ENCODE measurements at places on chromosomes 1 and 21.

DNA sequence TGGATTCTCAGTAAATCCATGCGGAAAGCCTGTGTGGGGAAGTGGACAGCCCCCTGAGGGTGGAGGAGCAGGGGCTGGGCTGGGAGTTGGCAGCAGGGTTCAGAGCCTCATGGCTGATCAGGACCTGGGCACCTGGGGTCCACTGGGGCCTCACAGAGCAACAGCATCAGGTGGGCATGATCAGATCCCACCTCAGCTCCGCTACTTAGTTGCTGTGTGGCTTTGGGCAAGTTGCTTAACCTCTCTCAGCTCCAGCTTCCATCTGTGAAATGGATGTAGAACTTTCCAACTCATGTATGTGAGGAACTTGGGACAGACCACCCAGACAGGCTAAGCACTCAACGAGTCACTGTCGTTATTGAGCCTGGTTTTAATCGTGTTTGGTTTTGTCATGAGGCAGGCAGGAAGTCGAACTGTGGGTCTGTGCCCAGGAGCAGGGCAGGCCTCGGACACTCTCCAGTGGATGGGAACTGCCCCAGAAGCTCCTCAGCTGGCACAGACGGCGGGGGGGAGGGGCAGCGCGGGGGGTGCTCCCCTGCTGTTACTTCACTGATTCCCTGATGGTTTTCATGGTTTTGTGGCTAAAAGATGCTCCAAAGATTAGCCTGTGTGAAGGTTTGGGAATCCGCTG lies 155.8 kb upstream of the TMEM51 start:
- DNase-seq: peak; percentile 57

- DNase-seq: peak; percentile 91
Measured at GRCh38 chr21:43975469-43976098, 36.5 kb upstream of the TRAPPC10 start.

DNA sequence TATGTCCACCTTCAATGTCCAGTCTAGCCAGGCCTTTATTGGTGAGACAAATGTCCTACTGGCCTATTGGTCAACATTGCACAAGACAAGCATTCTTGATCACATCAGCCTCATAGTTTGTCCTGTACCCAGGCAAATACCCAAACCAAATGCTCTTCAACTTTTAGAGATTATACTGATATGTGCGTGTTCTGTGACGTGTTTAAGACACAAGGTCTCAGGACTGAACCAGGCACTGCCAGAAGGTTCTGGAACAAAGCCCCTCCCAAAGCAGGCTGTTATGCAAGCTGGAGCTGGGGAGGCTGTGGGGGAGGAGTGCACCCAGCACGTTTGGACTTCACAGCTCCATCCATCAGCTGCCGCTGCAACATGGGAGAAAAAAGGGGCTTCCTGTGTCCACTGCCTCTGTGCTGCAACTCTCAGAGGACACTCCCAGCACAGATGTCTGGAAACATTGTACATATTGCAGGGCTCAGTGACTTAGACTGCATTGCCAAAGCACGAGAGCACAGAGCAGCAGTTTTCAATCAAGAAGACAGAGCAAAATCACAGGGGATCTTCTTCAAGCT lies 45.9 kb downstream of the NID1 start:
- no peak for DNase-seq

DNA sequence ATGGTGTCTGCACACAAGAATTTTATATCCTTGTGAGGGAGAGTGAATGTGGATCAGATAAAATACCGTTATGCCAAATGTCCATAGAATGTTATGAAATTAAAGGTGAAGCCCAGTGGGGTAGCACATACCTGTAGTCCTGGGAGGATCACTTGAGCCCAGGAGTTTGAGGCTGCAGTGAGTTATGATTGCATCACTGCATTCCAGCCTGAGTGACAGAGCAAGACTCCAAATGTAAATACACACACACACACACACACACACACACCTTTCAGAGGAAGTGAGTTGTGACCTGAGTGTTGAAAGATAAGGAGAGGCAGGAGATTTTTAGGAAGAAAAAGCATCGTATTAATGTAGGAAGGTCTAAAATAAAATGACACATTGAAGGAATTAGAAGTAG lies 28.1 kb upstream of the ZYG11A start:
- DNase-seq: no peak

GRCh38 chr1:192489748-192490147 lies 85.8 kb upstream of the RGS1 start:
- peak; percentile 51 for DNase-seq

DNA sequence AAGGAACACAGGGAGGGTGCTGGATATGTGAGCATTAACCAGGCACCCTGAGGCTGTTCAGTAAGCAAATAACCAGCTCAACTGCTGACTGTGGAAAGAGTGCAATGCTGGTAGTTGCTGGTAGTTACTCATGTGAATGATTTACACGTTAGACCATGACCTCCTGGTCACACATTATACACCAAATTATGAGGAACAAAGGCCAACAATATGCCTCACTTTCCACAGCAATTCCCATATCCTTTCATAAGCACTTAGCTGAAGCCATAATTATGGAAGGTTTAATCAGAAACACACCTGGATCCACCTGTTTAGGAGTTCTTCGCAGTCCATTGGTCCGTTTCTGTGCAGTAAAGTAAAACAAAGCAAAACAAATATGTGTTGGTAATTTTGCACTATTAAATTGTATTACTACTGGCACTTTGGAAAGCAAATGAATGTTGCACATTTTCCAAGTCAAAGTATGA lies 281.8 kb downstream of the VAV3 start:
- DNase-seq: no peak

GRCh38 chr1:224539971-224540370 lies 76.1 kb upstream of the CNIH3 start:
- DNase-seq: no peak

DNA sequence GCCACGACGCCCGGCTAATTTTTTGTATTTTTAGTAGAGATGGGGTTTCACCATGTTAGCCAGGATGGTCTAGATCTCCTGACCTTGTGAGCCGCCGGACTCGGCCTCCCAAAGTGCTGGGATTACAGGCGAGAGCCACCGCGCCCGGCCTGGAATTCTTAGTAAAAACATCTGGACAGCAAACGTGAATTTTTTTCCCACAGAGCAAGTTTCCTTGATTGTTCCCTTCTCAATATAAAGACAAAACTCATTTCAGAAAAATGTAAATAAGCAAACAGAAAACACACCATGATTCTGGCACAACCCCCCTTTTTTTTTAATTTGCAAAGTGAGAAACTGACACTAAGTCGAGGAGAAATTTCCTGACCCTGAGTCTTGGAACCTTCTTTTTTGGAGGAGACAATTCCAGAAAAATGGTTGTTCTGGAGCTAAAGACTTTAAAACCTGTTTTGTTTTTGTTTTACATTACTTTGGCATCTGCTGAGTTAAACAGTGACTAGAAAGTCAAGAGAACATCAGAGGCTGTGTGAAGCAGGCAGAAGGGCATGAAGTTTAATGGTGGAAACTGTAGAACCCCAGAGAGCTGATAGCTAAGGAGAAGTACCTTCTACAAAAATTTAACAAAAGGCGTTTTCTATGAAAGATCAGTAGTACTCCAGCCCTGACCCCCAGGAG lies 10.3 kb upstream of the HMGCS2 start:
- DNase-seq: peak; percentile 11

Data from SK-N-SH (cell line).